OCI-LY7 (cell line): ENCODE measurements at places on chromosomes 5 and 9.

GRCh38 chr9:23447166-23447565 lies 378.9 kb downstream of the ELAVL2 start:
- DNase-seq, result no peak

DNA sequence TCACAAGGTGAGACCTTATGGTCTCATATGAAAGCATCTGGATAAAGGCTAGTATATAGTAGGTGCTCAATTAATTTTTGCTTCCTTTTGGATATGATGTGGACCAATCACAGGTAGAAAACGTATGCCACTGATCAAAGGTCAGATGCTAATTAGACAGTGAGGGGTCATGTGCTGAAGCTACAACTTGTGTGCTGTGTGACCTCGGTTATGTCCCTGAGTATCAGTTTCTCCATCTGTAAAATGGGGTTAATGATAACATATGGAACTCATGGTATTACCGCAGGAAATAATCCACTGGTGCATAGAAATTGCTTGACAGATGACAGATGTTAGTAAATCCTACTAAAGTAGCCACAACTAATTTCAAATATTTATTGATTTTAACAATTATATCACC lies 62.0 kb downstream of the PTPN3 start:
- DNase-seq, result no peak

DNA sequence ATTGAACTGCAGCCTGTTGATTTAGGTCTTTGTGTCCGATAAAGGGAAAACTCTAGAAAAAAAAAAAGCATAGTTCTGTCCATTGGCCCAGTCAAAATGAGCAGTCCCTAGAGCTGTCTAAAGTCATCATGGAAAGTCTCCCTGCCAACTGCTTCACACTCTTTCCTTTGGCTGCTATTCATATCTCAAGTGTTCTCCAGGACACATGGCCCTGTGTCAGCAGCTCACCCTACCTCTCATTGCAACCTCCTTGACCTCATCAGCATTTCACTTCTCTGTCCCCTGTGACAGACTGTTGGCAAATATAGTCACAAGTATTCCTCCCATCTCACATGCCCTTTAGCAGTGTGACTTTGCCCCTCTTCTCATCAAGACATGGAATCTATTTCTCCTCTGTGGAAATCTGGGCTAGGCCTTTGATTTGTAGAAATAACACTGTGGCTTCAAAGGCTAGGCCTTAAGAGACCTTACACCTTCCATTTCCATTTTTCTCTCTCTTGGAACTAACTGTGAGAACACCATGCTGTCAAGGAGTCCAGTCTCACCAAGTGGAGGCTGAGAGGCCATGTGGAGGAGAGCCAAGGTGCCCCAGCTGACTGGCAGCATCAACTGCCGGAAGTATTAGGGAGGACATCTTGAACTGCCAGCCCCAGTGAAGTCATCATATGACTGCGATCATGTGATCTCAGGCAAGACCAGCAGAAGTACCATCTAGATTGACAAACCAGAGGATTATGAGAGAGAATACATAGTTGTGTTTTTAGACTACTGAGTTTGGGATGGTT lies 149.4 kb upstream of the TARS1 start:
- no peak for DNase-seq

GRCh38 chr5:179542170-179542569 lies 8.2 kb upstream of the RUFY1 start:
- DNase-seq, result no peak

DNA sequence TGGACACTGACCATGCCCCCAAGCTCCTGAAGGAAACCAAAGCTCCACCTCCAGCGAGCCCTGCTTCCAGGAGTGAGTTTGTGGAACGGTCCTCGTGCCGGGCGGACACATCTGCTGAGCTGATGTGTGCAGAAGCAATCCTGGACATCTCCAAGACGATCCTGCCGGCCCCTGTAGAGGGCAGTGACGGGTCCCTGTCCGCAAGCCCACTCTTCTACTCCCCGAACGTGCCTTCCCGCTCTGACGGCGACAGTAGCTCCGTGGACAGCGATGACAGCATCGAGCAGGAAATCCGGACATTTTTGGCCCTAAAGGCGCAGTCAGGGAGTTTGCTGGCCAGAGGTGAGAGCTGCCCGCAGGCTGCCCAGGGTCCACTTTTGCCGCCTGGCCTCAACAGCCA lies 6.2 kb downstream of the PPP1R26 start:
- no peak for DNase-seq

- no peak for DNase-seq
Observed at GRCh38 chr5:95631255-95631958, 11.5 kb downstream of the GPR150 start.

DNA sequence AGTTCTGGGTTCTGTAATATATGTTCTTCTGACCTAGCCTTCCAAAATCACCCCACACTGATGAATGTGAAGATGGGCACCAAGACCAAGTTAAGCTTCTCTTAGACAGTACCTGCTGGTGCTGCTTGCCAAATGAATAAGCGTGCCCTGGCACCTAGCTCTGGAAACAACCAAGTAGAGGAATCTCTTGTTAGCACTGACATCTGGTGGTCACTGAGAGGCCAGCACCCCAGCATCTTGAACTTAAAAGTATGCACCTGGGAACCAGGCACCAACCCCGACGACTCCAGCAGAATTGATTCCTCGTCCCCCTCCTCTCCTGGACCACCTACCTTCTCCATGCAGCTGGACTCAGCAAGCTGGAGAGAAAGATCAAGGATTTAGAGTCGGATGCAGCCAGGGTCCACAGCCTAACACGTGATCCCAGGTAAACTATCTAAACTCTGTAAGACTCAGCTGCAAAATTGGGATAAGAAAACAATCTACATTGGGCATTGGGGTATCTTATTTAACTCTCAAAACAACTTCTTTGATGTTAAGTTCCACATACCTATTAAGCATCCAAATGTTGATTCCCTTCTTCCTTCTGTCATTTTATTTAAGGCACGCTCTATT lies 89.8 kb downstream of the SLC1A3 start:
- peak; percentile 60 for DNase-seq

GRCh38 chr5:97417986-97418385 lies 234.9 kb upstream of the RIOK2 start:
- no peak for DNase-seq

GRCh38 chr5:67120032-67120431 lies 76.6 kb downstream of the CD180 start:
- DNase-seq, result no peak

- no peak for DNase-seq
Observed at GRCh38 chr9:16652582-16652981, 217.9 kb downstream of the BNC2 start.

DNA sequence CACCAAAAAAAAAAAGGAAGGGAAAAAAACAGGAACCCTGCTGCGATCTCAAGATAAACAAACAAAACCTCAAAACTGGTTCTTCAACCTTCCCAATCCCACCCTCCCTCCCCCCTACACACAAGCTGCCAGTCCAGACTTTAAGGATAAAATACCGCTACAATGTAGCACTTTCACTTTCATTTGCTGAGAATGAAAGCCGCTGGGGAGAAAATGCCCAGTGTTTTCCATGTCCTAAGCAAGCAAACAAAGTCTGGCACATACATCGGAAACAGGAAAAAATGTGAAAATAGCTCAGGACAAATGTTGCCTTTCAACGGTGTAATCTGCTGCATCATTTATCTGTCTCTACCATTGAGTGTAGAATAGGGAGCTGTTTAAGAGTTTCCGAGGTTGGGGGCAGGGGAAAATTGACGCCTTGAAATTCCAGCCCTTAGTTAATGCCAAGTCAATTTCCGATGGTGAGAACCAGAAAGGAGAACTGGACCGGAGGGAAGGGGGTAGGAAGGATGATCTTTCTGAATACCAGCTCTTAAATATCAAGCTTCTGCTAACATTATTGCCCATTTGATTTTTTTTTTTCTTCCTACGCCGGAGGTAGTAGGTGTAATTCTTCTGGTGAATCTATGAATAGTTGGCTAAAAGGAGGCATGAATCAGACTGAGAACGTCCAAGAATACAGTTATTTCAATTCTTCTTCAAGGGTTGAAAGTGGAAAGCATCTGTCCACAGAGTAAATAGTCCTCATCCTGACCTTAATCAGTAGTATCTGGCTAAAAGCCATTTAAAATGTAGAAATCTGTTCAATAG lies 1.2 kb upstream of the ADAMTS6 start:
- DNase-seq, result peak; percentile 26

DNA sequence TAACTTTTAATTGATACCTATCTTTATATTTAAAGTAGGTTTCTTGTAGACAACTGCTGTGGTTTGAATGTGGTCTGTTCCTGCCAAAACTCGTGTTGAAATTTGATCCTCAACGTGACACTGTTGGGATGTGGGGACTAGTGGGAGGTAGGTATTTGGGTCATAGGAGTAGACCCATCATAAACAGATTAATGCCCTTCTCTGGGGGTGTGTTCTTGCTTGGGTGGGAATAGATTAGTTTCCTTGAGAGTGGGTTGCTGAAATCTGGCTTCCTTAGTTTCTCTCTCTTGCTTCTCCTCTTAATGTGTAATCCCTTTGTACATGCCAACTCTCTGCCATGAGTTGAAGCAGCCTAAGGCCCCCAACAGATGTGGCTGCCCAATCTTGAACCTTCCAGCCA lies 34.6 kb upstream of the IPPK start:
- DNase-seq, result no peak

DNA sequence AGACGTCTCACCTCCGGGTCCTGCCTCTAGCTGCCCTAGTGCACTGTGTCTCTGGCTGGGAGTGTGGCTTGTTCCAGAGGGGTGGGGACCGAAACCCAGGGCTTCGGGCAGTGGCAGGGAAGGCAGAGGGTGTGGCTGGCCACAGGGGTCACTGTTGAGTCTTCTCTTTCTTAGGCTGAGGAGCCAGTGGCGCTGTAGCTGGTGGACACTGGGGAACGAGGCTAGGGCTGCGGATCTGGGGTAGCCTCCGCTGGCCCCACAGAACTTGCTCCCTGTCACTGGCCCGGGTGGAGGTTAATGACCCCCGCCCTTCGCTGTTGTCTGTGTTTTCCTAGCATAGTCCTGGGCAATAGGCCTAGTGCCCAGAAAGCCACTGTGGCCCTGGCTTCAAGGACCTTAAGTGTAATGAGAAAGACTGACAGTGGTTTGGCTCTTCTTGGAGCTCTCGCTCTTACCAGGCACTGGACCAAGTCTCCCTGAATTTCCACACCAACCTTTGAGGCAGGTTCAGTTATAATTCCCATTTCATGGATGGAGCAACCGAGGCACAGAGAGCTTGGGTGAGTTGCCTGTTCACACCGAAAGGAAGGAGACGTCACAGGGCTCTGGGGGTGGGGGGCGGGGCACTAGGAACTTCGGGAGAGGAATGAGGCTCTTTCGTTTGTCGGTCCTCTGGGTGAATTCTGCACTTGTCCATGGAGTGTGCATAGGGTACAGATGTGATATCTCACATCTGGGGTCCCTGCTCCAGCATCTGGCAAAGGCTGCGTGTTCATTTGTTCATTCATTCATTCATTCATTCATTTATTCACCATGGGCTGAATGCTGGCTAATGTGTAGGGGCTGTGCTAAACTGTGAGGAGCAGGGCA lies 4.8 kb upstream of the IER5L start:
- DNase-seq, result no peak

DNA sequence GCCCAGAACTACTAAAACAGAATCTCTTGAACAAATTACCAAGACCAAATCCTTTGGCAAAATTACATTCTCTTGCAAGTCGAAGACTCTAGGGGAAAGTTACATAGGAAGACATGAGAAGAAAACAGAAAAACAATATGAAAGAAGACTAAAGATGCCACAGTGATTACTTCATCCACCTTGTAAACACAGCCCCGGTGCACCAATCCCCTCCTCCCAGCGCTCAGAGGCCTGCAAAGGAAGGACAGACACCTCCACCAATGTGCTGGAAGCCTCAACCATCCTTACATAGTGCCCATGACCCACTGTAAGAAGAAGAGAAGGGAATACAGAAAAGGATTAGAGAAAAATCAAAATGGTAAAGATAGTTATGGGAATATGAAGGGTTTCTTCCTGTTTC lies 218.5 kb downstream of the SPOCK1 start:
- no peak for DNase-seq

DNA sequence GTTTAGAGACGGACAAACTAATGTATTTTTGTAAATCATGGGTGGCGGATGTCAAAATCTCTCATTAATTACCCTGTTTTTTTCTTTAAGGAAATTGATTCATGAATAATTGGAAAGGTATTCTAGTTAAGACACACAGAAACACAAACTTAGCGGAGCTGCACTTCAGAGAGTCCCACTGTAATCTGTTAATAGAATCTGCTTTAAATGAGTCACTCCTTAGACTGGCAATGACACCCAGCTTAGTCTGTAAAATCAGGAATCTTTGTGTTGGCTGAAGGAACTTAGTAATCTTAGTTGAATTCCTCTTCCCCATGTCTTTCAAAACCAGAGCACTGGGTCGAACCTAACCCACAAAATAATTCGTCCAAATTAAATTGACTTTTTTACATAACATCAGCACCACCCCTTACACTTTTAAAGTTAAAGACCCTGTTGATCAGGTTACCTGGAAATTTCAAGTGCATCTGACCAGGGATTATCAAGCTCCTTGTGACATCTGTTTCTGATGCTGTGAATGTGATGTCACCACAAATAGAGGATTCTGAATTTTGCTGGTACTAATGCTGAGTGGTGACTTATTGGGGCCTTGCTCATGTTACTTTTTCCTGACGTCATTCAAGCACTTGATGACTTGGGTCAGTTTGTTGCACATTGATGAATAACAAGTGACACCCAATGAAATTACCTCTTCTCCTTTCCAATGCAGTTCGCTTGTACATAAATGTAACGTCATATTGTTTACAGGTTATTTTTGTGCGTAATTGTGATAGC lies 313.6 kb downstream of the KCTD16 start:
- no peak for DNase-seq

- DNase-seq, result no peak
Observed at GRCh38 chr9:87382900-87383299, 114.8 kb upstream of the DAPK1 start.

- no peak for DNase-seq
Observed at GRCh38 chr9:93589688-93590087, 13.3 kb downstream of the PHF2 start.

DNA sequence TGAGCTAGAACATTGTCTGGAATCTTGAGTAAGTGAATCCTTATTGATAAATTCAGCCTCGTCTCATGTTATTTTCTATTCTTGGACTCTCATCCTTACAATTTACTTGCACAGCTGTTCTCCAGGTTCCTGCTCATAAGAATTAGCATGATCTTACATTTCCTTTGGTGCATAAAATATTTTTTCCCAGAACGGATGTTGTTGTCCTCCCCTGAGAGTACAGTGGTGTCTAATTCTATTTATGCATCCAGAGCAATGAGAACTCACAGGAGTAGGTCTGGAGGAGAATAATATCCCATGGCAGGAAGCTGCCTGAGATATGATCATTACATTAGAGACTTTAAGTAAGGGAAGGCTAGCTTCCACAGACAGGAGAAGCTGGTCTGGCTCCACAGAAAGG lies 178.4 kb upstream of the MAST4 start:
- no peak for DNase-seq

DNA sequence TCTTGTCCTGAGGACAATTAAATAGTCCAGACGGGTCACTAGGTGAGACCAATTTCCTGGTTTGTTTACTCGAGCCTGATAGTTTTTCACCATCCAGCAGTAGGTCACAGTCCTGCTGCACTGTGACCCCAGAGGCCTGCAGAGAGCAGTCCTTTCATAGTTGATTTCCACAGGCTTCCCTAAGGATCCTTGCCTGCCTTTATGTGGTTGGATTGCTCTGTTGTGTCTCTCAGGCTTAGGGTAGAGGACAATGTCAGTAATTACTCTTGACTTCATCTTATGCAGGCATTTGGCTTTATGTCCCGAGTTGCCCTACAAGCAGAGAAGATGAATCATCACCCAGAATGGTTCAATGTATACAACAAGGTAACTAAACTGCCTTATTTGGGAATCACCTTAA lies 9.0 kb upstream of the CATSPER3 start:
- DNase-seq, result no peak
